Stimulated activated CD4-positive, alpha-beta T cell treated with anti-CD3 and anti-CD28 coated beads, Interleukin-12 subunit alpha, Interleukin-12 subunit beta, amount 100 ng/mL, for 24 hours (primary cell): ENCODE measurements at places on chromosomes 4 and X.
A peak's percentile ranks its signal among the peaks of the same experiment; 100 is the strongest.

- DNase-seq: no peak
Measured at GRCh38 chr4:42329421-42329820, 67.9 kb upstream of the SHISA3 start.

DNA sequence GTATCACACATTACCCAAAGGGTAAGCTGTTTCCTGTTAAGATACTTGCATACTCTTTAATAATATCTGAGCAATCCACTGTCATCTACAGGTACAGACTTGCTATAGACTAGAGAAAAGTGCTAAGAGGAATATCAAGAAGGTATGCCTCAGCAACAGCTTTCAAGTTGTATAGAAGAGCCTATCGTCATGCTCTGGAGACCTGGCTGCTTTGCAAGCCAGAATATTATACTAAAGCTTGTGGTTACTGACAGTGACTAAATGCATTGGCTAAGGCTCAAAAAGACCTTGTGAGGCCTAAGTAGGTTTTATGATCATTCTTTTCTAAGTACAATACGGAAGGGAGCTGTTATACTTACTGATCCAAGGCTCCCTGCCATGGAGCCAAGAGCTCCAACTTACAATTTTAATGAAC is 11.3 kb downstream of the LAMP2 start:
- DNase-seq: no peak

- DNase-seq: no peak
Measured at GRCh38 chr4:62410371-62411003, 1210.4 kb downstream of the ADGRL3 start.

DNA sequence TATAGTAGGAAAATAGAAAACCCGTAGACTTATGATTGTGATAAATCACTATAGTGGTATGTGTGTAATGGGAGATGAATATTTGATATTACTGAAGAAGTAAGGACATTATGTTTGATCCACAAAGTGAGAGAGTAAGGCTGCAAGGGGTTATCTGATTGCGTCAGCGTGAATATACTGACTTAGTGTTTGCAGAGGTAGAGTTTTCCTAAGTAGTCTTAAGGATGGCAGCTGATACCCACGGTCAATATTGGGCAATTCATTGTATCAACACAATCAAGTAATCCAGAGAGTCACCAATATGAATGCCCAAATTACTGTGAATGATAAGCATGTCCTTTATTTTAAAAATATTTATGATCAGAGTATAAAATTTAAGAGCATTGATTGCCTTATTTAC is 83.7 kb downstream of the SPOCK3 start:
- DNase-seq: no peak

DNA sequence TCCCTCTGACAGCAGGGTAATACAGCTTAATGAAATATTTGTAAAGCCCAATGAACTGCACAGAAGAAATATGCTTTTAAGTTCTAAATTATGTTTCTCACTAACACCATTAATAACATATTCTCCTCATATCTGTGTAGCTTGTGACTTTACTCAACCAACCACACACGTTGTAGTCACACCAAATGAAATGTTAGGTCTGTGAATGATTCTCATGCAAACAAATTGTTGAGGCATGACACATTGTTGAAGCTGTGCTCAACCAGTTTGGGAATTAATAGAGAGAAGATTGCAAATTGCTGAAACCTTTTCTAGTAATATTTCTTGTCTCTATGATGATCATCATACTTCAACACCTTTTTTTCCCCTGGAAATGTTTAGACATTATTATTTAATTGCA is 645.9 kb downstream of the PCDH7 start:
- DNase-seq: no peak

DNA sequence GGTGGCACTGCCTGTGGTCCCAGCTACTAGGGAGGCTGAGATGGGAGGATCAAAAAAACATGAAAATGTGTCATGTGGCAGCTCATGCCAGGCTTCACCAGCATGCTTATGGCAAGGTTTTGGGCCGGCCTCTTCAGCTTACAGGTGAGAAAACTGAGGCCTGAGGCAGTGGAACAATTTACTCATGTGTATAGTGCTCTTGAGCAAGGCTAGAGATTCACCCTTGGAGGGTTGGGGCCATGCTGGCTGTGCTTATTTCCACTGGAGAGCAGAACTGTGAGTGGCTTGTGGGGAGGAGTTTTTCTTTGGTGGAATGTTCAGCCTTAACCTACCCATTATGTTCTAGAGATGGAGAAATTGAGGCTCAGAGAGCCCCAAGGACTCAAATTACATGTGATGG is 31.8 kb downstream of the NSD2 start:
- peak; percentile 12 for DNase-seq

DNA sequence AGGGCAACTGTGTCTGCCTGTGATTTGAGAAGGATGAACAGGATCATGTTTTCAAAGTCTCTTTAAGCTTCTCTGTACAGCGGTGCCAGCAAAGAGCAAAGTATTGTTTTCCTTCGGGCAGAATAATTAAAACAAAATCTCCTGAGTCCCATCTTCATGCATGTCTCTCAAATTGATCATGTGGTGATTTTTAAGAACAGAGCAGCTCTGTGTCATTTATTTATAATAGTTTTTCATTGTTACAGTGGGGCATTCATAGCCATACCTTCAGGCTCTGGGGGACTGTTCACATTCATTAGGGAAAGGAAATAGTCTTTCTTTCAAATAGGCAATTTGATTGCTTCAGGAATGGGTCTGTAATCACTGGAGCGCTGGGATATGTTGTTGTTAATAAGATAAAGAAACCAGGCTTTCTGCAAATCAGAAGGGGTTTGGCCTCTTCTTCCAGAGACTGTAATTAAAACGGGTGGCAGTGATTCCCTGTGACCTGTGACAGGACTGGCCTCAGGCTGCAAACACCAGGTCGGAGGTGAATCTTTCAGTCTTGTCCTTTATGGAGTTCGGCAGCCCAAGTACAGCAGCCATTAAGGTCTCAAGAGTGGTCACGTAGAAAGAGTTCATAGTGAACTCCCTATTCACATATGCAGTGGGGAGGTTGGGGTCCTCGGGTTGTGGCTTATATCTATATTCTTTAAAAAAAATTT is 29.3 kb upstream of the CBR4 start:
- DNase-seq: no peak

- DNase-seq: no peak
Measured at GRCh38 chr4:138290805-138291204, 48.7 kb upstream of the SLC7A11 start.

DNA sequence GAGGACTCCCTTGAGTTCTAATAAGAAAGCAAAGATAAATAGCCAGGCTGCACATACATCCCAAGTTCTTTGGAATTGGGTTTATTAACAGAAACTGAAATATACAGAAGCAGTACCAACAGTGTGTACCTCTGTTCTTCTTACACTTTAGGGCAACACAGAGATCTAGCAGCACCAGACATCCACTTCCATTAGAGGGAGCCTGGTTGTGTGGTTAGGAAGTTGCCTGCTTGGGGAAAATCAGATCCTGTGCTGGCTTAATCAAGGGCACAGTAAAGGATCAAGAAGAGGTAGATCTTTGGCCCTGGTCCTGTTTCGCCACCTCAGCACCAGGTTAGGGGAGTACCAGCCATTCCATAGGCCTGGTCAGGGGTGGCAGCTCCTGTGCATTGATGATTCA is 231.1 kb upstream of the ARHGAP24 start:
- no peak for DNase-seq

DNA sequence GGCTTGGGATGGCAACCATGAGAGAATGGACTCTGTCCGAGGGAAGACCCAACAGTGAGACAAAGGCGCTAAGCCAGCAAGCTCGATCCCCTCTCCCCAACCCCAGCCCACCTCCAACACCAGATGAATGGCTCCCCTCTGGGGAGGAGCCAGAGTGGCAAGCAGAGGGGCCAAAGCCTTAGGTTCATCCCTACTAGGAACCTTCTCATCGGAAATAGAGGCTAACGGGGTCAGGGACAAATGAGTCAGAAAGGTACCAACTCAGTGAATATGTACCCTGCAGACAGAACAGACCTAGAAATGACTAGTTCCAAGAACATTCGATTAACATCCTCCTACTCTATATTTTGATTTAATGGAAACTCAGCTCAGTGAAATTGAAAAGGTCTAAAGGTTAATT is 73.9 kb downstream of the NSG1 start:
- DNase-seq: no peak

- no peak for DNase-seq
Measured at GRCh38 chr4:88949605-88950004, 107.4 kb downstream of the FAM13A start.

DNA sequence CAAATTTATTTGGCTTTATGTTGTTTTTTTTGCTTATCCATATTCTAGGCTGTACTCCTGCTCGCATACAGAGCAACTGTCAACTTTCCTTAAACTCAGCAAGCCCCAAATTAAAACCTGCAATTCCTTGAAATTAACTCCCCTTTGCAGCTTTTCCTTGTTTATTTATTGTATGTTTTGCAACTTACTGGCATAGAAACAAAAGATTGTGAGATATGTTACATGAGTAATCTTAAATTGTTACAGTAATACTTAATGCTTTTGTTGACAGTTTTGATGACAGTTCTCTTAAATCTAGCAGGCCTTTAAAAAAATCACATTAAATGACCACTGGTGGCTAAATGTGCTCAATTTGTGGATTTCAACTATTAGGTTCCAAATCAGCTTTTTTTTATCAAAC is 4.5 kb downstream of the DDX3X start:
- DNase-seq: no peak

- no peak for DNase-seq
Measured at GRCh38 chr4:101264512-101264911, 82.8 kb downstream of the PPP3CA start.

DNA sequence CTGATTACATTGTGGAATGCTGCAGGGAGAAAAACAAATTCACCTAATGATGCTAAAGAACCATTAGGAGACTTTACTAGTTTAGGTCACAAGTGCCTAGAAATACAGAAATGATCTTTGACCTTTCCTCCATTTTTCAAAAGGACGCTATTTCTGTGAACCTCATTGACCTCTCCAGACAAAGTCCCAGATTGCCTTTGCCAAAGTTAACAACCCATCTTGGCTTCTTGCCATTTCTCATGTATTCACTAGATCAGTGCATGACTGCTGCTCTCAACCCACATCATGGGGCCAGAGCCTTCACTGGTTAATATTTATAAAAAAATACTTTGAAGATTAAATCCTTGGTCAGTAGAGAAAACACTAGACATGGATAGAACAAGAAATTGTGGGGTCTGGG is 19.9 kb upstream of the AR start:
- DNase-seq: no peak

GRCh38 chr4:183872531-183872930 is 32.6 kb upstream of the STOX2 start:
- DNase-seq: no peak

GRCh38 chrX:40084471-40085101 is 13.2 kb downstream of the BCOR start:
- no peak for DNase-seq

DNA sequence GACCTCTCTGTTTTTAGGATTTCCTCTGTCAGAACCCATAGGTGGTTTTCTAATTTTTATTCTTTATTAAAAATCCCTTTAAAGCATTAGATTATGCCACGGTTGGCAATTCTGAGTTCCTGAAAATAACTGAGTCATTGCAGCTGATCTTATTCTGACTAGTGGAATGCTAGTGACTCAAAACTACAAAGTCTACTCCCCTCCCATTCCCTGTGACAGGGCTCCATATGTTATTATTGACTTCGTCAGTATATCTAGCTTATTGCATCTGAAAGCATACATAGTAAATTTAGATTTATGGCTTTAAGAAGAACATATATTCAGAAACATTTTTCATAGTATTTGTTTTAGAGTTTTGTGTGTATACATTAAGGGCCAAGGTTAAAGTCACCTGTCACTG is 38.5 kb downstream of the HERC3 start:
- DNase-seq: no peak

DNA sequence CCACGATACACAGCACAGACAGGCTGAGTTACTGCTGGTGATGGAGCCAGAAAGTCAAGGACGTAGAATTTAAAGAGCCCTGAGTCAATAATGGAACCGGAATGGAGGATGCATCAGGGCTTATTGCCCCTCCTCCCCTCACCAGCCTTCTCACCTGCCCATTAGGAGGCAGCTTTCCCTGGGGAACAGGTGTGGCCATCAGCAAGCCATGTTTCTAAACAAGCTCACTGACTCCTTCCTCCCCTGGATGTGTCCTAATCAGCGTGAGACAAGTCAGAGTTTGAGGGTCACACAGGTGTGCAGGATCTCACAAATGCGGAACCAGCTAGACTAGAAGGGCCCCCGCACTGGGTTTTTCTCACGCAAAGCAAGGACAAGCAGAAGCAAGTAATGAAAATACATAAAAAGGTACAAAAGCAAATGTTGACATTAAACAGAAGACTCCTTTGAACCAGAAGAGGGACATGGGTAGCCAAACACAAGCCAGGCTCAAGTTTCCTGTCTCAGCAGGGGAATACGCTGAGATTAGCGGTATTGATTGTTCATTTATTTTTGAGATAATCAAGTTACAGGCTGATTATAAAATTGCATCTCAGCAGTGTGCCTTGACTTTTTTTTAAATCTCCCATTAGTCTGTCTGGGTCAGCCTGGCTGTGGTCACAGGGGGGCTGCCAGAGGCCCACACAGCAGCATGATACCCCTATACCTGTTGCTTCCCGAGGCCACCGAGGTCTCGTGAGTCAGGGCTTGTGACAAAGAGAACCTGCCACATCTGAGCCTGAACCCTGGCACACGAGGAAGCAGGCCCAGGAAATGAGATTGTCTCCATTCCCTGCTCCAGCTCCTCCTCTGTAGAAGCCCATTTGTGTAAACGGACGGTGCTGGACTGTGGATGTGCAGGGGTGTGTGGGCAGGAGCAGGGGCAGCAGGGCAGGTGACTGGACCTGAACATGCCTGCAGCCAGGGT is 37.4 kb downstream of the CCKAR start:
- DNase-seq: no peak

DNA sequence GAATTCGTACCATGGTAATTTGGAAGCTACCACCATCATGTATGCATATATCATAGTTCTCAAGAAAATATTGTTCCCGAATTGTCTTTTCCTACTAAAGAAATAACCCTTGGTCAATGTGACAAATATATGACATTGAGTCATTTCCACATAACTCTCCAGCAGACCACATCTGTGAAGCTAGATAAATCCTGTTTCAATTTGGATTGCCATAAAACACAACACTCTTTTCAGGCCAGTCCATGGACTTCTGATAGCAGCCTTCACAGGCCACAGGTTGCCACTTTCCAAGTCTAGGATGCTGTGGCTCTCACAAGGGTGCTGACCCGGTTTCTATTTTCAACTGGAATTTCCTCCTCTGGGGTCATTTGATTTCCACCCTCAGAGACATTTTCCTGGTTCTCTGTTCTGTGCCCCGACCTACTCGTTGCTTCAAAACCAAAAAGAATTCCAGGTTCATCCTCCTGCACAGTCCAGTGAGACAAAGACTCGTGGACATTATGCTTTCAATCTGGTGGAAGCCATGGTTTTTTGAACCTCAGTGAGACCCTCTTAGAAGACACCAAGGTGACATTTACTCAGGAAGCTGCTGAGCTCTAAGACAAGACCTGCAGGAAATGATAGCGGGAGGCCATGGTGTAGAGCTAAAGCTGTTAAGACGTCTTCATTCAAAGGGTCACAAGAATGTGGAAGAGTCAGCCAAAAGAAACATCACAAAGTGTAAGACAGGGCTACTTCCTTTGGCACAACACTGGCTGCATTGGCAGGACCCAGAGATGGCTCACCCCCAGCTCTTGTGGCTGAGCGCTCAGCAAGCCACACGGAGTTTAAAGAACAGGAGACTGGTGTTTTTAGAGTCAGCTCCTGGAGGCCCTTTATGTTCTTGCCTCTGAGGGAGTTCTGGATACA is 119.8 kb downstream of the AMELX start:
- DNase-seq: no peak
